ENCODE measurements at places on chromosomes 12 and 14.

DNA sequence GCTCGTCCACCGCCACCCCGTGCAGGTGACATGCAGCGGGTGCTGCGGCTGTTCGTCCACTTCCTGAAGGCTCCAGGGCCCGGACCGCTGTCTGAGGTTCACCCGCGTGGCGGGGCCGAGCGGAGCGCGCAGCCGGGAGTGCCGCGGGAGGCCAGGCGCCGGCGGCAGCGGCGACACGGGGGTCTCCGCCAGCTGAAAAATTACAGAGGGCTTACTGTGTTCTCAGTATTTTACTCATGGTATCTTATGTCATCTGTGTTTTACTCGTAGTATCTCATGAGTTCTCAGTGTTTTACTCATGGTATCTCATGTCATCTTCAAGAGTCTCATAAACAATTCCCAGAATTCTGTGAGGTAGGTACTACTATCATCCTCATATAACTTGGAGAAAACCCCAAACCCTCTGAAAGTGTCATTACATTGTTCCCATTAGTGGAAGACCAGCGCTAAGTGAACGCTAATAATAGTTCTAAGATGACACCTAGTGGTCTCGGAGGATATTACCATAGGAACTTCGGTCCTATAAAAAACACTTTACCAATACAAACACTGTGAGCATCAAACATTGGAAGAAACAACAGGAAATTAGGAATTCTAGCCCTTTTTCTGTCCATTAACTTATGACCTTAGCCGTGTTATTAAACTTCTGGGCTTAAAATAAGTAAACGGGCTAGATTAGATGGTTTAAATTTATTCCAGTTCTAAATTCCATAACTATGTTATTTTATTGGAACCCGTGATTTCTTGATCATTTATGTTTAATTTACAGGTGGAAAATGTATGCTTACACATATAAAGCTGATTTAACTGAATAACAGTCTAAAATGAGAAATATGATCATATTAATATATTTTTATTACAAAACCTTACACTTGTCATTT, 32.4 kb downstream of the AK7 start:
- peak; percentile 96 for DNase-seq

DNA sequence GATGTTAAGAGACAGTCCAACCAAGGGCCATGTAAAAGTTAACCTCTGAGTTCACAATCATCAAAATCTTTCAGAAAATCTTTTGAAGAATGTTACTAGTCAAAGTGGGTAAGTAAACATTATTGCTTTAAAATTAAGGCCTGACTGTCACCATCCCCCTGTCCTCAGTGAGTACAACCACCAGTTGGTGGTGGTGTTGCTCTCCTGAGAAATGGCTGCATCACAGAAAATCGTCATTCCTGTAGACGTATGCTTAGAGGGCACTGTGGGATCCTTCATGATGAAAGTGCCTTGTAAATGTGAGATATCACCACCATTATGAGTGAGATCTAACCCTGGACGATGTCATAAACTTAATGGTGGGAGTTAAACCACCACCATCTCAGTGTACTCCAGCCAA, 451.2 kb downstream of the RPS29 start:
- DNase-seq: no peak

DNA sequence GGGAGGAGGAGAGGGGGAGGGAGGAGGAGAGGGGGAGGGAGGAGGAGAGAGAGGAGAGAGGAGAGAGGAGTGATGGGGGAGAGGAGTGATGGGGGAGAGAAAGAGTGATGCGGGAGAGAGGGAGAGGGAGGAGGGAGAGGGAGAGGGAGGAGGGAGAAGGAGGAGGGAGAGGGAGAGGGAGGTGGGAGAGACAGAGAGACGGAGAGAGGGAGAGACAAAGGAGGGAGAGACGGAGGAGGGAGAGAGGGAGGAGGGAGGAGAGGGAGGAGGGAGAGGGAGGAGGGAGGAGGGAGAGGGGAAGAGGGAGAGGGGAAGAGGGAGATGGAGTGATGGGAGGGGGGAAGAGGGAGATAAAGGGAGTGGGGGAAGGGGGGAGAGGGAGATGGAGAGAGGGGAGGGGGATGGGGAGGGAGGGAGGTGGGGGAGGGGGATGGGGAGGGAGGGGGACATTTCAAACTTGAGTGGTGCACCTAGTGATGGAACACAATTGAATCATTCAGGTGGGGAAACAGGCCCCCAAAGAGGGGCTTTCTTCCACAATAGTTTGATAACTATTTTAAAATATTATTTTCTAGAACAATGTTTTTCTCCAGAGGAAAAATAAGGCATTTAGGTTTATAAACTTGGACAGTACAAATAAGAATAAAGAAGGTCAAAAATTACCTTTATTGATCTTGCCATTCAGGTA, 46.8 kb upstream of the RBM19 start:
- no peak for DNase-seq

DNA sequence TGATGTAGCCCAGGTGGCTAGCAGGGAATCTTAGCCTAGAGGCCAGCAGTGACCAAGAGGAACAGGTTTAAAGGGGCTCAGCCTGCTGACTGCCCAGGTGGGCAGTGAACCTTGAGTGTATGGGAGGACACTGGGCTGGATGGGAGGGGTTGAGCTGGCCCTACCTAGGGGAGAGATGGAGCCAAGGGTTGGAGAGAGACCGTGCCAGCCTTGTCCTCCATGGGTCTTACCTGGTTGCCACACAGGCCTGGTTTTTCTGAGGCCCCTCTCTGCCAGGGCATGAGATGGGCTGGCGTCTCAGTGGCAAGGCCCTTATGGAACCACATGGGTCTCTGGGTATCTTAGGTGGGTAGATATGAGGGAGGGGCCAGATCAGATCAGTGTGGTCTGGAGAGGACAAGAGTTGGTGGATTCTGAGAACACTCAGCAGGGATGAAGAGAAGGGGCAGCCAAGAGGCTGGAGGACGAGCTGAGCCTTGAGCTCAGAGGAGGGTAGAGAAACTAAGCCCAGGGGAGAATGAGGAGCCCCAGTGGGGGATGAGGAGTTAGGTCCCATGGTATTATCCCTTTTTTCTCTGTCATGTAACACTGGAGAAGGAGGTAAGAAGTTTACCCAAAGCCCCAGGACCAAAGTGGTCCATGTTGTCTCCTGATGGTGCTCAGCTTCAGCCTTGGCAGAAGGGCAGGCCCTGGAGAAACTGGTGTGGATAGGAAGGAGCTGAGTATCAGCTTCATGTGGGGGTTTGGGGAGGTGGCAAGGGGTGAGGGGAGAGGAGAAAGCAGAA, 3.7 kb downstream of the GZMB start:
- DNase-seq: no peak

DNA sequence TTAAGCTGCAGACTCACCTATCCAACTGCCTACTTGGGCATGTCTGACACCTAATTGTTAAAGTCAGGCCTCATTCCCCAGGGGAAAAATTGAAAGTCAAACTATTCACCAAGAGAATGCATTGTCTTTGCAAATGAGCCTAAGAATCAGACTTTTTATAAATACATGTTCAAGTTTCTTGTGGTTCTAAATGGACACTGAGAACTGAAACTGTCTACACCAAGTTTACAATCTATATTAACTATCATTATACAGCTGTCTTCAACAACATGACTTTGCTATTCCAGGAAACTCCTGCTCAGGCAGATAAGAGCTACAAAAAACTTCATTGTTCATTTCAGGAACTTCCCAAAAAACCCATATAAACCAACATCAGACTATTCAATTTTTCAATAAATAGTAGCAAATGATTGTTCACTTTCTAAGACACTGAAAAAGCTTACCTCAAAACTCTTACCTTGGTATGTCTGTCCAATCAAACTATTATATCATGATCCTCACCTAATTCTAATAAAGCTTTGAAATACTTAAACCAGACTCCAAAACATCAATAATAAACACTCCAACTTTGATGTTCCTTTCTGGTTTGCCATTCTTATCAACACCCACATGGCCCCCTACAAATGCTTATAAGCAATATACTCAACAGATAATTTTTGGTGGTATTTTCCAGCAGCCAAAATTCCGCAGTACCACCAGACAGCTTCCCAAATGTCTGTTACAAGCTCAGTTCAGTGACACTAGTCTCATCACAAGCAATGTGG, 24.2 kb downstream of the CDK17 start:
- DNase-seq: no peak

- DNase-seq: no peak
Observed at GRCh38 chr12:109492371-109492770, 14.9 kb downstream of the UBE3B start.

- no peak for DNase-seq
Observed at GRCh38 chr12:84911271-84912197, 1.1 kb downstream of the SLC6A15 start.

GRCh38 chr14:92651758-92652406, 96.5 kb downstream of the LGMN start:
- DNase-seq: peak; percentile 49

- no peak for DNase-seq
Observed at GRCh38 chr12:5783289-5783920, 161.7 kb downstream of the ANO2 start.

GRCh38 chr12:99386907-99387306, 260.6 kb upstream of the GARIN6 start:
- no peak for DNase-seq

DNA sequence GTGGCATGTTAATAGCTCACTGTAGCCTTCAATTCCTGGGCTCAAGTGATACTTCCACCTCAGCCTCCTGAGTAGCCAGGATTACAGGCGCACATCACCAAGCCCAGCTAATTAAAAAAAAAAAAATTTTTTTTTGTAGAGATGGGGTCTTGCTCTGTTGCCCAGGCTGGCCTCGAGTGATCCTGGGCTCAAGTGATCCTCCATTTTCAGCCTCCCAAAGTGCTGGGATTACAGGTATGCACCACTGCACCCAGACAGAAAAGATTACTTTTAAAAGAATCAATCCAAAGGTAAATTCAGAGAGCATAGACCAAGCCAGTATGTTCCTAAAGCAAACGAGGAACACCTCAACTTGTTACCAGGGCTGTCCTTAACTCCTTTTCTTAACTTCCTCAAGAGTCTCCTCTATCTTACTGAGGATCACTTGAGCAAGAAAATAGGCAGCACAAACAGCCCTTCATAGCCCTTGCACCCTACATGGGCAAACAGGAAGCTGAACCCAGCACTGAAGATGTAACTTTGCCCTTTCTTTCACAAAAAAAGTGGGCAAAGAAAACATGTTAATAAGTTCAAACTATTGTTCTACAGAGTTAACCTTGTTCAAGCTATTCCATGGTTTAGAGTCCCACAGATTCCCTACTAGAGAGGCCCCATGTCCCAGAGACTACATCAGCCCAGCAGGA, 11.3 kb downstream of the CS start:
- DNase-seq: peak; percentile 28

DNA sequence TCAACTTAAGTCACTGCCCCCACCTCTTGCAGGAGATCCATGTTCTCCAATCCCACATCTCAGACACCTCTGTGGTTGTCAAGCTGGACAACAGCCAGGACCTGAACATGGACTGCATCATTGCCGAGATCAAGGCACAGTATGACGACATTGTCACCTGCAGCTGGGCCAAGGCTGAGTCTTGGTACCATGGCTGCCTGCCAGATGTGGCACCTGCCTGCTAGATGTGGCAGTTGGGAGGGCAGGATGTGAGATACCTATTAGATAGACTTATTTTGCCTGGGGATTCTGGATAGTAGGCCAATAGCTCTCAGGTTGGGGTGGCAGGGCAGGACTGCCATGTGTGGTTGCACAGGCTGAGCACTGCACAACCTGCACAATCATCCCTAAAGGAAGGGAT, 7.9 kb upstream of the KRT86 start:
- no peak for DNase-seq

DNA sequence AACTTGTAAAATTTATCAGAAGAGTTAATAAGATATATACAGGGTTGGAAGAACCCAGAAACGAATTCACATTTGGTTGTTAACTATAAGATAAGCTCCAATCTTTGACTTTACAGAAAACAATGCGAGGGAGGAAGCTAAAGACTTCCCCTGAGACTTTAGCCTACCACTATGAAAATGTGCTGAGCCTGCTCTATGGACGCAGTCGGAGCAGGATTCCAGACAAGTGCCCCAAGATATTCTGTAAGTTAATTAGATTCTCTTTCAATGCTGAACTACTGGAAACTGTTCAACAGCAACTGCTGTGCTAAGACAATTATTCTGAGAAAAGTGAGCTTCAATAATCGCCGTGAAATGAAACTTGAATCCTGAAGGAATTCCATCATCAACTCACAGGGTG, 8.3 kb upstream of the LRRC10 start:
- no peak for DNase-seq

GRCh38 chr12:127966331-127966730, 300.6 kb upstream of the TMEM132C start:
- DNase-seq: no peak

GRCh38 chr12:93237235-93237915, 140.3 kb upstream of the NUDT4 start:
- no peak for DNase-seq

GRCh38 chr12:25977047-25977446, 18.6 kb downstream of the RASSF8 start:
- no peak for DNase-seq

DNA sequence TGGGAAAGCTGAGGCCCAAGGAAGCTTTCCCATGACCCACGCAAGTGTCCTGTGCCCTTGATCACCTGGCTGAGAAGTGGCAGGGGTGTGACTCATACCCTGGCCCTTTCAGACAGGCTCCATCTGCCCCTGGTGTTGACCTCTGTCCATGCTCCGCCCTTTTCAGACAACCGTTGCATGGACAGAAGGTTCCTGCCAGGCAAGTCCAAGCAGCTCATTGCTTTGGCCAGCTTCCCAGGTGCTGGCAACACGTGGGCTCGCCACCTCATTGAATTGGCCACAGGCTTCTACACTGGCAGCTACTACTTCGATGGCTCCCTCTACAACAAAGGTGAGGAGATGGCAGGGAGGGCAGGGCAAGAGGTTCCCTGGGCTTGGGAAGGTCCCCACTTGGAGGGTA, 103.5 kb downstream of the WSCD2 start:
- no peak for DNase-seq

GRCh38 chr12:132142679-132143335, 1.3 kb downstream of the DDX51 start:
- no peak for DNase-seq

DNA sequence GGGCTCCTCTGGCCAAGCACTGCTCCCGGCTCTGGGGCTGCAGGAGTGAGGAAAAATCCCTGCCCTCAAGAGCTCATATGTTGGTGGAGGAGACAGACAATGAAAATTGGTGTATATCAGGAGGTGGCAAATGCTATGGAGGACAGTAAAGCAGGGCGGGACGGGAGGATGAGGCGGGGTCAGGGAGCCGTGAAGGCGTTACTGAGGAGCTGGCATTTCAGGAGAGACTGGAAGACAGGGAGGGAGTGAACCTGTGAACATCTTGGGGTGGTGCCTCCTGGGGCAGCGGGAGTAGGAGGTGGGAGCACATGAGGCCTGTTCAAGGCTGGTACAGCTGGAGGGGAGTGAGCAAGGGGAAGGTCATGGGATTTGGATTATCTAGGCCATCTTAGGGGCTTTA, 26.6 kb downstream of the TSPAN9 start:
- DNase-seq: no peak

- peak; percentile 64 for DNase-seq
Observed at GRCh38 chr14:75234173-75235115, 44.2 kb upstream of the FOS start.

- DNase-seq: no peak
Observed at GRCh38 chr12:120061575-120062214, 54.9 kb downstream of the RAB35 start.

- no peak for DNase-seq
Observed at GRCh38 chr14:55841625-55842024, 261.6 kb downstream of the KTN1 start.
